NCI-H187 treated with DMSO at 0.1 percent for 48 hours (cell line): ENCODE measurements at places on chromosomes 6 and 20.

GRCh38 chr6:24916496-24916895 is 19.3 kb downstream of the RIPOR2 start:
- no peak for DNase-seq

- DNase-seq, result no peak
Measured at GRCh38 chr20:47256668-47257236, 99.7 kb downstream of the ZMYND8 start.

- no peak for DNase-seq
Measured at GRCh38 chr20:54203281-54203680, 4.6 kb upstream of the PFDN4 start.

DNA sequence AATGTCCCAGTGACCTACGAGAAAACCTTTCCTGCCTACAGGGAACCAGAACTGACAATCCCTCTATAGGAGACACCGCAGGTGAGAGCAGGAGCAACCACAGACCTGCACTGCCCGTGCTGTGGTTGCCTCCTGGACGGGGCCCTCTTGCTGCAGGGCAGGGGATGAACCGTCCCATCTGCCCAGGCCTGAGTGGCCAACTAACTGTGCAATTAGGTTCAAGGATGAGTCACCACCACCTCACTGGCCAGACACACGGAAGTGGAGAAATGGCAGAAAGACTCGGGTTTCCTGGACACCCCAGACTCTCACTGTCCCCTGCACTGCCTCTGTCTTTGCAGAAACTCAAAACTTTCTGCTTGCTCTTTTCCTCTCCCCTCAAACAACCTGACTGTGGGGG is 13.8 kb upstream of the HLA-G start:
- no peak for DNase-seq

DNA sequence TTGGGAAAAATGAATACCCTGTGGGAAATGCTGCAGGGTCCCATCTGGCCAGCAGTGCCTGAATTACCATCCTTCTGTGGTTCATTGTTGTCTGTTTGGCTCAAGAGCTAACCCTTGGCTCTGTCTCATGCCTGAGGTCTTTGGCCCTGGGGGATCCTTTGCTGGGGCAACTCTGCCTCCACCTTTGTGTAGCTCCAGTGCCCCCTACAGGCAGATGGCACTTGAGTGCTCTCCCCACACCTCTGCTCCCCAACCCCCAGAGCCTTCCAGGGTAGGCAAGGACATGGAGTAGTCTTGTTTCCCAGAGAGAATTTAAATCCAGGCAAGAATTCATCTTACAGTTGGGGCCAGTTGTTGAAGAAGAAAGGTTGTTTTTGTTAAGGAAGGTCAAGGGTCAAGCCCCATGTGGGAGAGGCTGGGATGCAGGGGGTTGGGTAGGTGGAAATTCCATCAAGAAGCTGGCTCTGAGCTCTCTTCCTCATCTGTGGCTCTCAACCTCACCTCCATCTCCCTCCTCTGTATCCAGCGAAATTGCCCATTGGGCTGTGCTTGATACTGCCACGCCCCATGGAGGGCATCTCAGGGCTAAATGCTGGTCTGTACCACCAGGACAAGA is 44.2 kb downstream of the ZNF831 start:
- DNase-seq, result no peak

DNA sequence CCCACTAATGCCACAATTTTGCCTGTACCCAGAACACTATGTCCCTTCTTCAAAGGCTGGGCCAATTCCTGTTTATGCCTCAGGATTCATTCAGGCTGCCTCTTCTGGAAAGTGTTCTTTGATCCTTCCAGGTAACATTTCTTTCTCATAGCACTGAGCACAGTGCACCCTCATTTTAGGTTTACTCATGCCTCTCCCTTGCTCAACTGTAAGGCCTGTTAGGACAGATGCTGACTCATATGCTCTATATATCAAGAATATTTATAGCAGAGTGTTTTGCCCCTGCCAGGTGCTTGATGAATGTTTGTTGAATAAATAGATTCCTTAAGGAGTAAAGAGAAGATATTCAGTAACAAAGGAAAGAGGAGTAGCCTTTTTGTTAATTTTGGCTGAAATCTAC is 263.9 kb downstream of the PHF3 start:
- no peak for DNase-seq
